ENCODE measurements at places on chromosomes 12 and 14.

DNA sequence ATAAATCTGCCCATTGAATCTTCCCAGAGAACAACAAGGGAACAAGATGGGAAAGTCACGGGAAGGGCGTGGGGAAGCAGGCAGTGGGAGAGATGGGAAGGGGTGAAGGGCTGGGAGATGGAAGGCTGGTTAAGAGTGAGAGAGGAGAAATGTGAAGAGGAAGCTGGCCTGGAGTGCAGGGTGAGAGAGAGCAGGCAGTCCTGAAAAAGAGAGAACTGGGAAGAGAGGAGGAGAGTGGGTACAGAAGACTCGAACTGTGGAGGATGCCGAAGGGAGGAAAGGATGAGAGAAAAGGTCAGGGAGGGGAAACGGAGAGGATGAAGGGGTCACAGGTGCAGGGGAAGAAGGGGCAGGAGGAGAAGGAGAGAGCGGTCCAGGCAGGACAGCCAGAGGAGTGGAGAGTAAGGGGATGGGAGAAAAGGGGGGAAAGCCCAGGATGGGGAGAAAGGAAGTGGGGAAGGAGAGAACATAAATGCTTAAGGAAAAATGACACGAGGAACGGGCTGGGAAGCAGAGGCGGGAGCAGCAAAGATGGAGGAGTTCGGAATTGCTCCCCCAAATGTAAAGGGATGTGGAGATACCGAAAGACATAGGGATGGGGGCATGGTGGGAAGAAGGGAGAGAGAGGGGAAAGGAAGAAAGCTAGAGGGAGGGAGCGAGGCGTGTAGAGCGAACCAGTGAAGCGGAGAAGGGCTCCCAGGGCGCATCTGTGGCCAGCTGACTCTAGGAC lies 1.2 kb downstream of the PIANP start:
- DNase-seq = no peak

GRCh38 chr12:110932046-110932445 lies 11.7 kb upstream of the MYL2 start:
- DNase-seq = no peak

GRCh38 chr12:85275374-85275773 lies 4.6 kb upstream of the ALX1 start:
- DNase-seq = no peak

DNA sequence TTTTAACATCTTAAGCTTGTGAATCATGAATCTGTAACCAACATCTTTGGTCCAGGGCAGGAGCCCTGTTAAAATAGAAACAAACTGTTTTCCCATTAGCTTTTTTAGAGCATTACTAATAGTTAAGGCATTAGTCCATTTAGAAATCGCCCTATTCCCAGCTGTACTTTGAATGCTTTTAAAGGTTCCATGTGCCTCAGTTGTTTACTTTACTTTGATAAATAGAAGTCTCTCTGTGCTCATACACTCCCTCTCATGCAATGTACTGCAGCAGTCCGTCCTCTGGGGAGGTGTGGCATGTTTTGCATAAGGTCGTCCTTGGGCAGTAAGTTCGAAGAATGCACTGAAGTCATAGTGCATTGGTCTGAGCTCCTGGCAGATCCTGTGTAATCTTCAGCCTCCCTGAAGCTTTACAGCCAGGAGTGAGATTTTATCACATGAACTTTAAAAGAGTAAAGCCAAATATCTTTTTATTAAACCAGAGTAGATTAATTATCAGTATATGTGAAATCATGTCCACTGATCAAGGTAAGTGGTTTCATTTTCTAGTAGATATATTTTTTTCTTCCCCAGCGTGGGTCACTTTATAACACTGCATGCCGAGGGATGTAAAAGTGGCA lies 134.7 kb downstream of the FGD4 start:
- no peak for DNase-seq

GRCh38 chr12:76020731-76021672 lies 10.6 kb downstream of the PHLDA1 start:
- peak; percentile 83 for DNase-seq

All from stimulated activated effector memory CD8-positive, alpha-beta T cell treated with anti-CD3 and anti-CD28 coated beads, Interleukin-12 subunit alpha, Interleukin-12 subunit beta, amount 100 ng/mL, for 72 hours (primary cell).